ENCODE measurements at places on chromosomes 4 and X. TPM values are rescaled to one million over a fixed set of nuclear protein-coding genes. Genes with fewer than 3 reads are reported as not detected.

Gene PTTG2
- not detected for total RNA-seq

Gene VCX2
- total RNA-seq: not detected

Gene CDKL2
- total RNA-seq: 0.15 TPM

Gene ASB9
- total RNA-seq: 16.0 TPM

Gene COX7B
- total RNA-seq: 890 TPM

Gene NEUROG2
- not detected for total RNA-seq

Gene TRIM61
- total RNA-seq: not detected

Gene ADAMTS3
- total RNA-seq: 0.12 TPM

Gene CFAP99
- 0.42 TPM for total RNA-seq

Gene MAGEA11
- 0.42 TPM for total RNA-seq

Gene PDE6B
- not detected for total RNA-seq

- DNase-seq: peak; percentile 95
Measured at GRCh38 chrX:1468250-1468772, 15.6 kb upstream of the ASMTL start.

DNA sequence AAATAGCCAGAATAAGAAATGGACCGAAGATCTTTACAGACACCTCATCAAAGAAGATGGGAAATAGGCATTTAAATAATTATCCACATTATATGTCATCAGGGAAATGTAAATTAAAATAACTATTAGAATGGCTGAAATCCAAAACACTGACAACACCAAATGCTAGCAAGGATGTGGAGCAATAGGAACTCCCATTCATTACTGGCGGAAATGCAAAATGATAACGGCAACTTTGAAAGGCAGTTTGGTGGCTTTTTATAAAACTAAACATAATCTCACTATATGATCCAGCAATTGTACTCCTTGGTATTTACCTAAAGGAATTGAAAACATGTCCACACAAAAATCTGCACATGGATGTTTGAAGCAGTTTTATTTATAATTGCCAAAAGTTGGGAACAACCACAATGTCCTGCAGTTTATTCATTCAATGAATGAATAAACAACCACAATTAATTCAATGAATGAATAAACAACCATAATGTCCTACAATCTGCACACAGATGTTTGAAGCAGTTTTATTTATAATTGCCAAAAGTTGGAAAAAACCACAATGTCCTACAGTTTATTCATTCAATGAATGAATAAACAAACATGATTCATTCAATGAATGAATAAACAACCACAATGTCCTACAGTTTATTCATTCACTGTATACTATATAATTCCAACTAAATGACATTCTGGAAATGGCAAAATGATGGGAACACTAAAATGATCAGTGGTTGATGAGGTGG is 117.6 kb upstream of the PCDH18 start:
- DNase-seq: peak; percentile 58

GRCh38 chr4:153931804-153932203 is 142.9 kb upstream of the SFRP2 start:
- peak; percentile 44 for DNase-seq

- no peak for DNase-seq
Measured at GRCh38 chr4:153530284-153530999, 64.3 kb downstream of the TMEM131L start.

DNA sequence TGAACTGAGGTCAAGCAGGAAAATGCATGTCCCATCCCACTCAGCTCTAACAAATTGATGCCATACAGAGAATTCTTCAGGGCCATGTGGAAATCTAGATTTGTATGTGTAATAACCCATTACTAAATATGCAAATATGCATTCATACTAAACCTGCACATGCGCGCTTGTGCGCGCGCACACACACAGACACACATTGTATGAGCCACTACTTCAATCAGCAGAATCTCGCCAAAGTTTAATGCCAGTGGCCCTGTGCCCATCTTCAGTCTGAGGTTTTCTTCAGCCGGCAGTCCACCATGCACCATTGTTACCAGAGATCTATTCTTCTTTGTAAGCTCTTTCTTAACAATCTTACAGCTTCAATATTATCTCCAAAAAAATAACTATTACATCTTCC is 276.4 kb downstream of the PDGFC start:
- DNase-seq: no peak

DNA sequence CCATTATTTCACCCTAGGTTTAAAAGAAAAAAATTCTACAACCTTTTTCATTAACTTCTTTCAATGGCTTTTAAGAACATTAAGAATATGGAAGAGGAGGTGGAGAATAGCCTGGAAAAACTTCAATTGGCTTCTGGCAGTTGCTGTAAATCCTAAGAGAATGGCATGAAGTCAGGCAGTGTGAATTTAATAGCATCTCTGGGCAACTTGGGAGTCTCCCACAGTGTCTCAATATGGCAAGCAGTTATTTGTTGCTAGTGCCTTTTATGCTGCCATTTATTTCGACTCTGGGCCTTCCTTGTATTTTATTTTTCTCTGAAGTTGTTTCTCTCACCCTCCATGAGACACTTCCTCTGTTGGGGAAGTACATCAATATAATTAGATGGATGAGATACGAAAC is 322.1 kb downstream of the CBLL2 start:
- DNase-seq: no peak

GRCh38 chr4:36601864-36602495 is 320.6 kb downstream of the DTHD1 start:
- DNase-seq: no peak

GRCh38 chrX:143635915-143636314 is at the start of gene SLITRK4:
SLITRK4 (minus strand) TSS chrX:143636101; CDS start chrX:143631108, 4,993 bp downstream.
- DNase-seq: no peak

GRCh38 chrX:128365492-128365891 is 313.3 kb upstream of the ACTRT1 start:
- DNase-seq: no peak

DNA sequence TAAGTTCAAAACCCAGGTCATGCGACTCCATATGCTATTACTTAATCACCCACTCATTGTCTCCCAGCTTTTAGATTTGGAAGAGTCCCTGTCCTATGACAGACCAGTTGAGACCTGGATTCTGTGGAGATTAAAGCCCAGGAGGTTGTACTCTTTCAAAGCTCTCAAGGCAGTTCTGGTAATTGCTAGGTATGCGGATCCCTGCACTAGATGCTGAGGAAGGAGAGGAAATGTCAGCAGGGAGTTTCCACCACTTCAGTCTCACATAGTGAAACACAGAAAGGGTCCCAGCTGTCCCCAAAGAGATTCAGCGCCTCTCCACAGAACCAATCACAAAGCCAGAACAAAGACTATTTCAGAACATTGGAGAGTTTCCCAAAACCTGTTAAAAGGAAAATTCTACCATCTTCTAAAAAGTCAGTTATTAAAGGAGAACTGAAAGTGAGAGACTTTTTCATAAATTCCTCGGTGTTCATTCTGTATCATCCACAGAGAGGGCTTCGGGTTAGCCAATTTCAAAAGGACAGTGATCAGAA is 53.4 kb downstream of the IRF2 start:
- no peak for DNase-seq

DNA sequence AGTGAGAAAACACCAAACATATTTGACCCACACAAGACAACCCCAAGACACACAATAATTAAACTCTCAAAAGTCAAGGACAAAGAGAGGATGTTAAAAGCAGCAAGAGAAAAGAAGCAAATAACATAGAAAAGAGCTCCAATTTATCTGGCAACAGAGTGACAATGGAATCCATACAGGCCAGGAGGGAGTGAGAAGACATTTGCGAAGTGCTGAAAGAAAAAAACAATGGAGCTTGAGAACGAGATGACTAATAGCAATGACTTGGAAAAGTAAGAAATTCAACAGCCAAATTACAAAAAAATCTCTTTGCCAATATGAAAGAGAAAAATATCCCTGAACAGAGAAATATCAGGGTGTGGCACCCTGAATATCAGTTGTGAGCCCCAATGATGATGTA is 61.6 kb downstream of the MAD2L1 start:
- DNase-seq: no peak

- DNase-seq: no peak
Measured at GRCh38 chr4:173565281-173565680, 35.3 kb upstream of the HAND2 start.

DNA sequence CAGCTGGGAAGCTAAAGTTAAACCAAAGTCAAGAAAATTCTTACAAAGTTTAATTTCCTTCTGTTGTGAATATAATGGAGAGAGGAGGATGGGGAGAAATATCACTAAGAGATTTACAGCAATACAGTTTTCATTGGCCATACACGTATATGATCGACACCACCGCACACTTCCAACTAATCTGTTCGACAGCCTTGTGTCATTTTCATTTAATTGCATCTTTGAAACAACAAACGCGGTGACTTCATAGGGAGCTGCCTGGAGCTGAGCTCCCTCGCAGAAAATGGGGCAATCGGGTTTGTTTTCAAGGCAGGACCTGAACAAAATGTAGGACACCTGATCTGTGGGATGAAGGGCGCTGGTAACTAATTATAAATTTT is 1.3 kb downstream of the PTPN13 start:
- peak; percentile 47 for DNase-seq

DNA sequence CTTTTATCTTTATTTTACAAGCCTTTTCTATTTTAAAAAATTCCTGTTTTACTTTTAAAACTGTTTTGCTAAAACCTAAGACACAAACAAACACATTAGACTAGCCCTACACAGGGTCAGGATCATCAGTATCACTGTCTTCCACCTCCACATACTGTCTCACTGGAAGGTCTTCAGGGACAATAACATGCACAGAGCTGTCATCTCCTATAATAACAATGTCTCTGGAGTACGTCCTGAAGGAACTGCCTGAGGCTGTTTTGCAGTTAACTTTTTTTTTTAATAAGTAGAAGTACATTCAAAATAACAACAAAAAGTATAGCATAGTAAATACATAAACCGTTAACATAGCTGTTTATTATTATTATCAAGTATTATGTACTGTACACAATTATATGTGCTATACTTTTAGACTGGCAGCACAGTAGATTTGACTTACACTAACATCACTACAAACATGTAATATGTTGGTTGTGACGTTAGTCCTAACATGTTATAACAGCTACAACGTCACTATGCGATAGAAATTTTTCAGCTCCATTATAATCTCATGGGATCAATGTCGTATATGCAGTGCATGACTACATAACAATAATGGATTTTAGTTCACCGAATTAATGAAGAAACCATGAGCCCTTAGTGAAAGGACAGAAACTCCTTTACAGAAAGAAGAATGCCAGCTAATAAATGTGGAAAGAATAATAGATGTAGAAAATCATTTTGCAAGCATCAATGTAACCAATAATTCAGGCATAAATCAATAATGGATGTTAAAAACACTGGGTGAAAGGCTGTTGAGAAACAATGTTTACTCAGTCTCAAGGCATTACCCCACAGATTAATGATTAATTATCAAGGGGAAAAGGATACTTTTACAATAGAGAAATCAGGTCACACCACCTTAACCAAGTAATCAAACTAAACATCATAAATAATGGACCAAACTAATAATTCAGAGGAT is 49.2 kb downstream of the FBXW7 start:
- peak; percentile 12 for DNase-seq

GRCh38 chrX:131187206-131187605 is 101.9 kb downstream of the IGSF1 start:
- DNase-seq: no peak

DNA sequence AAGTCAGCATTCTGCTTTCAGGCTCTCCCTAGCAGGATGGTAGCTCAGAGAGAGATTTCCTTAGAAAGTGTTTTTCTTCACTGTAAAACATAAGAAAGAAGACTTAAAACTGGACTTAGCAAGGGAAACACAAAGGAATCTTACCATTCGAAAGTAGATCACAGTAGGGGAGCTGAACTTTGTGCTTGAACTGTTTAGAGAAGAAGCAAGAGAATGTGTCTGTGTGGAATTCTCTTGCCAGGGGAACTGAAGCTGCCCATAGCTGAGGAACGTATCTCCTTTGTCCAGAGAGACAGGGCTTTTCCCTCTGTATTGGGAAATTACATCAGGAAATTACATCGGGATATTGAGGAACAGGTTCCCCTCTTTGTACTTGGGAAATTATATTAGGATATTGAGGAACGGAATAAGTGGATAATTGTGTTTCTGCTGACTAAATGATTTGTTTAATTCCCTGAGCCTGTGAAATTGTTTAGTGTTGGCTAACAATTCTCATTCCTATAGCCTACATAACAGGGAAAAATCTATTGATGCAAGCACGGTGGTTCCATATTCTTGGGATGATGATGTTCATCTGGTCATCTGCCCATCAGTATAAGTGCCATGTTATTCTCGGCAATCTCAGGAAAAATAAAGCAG is 21.2 kb downstream of the SRD5A3 start:
- DNase-seq: no peak

DNA sequence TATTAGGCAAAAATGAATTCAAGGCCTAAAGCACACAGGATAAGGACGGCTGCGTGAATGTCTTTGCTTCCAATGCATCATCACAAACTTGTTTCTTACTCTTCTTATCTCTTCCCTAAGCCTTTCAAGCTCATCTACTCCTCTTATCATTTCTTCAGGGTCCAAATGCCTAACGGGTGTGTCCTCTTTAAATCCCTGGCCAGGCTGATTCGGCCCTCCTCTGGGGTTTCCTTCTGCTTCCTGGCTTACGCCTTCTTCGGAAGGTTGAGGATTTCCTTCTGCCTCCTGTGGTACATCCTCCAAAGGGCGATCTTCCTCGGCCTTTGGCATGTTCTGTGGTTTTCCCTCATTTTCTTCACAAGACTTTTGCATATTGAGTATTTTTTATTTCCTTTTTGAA is 1.3 kb downstream of the TCEAL8 start:
- DNase-seq: no peak

DNA sequence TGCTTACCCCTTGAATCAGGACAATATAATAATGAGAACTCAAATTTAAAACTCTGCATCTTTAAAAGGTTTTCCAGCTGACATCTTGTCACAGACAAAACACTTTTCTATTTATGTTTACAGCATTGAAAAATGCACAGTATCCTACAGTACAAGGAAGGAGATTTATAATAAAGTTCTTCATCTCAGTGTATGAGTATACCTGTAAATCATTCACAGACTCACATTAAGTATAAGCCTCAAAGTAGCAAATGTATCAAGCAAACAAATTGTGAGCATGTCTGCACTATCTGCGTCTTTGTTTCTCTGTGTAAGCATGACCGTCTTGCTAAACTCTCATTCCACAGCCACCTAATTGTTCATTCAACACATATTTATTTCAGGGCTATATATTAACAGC is 52.8 kb downstream of the PPP1R2C start:
- DNase-seq: no peak

DNA sequence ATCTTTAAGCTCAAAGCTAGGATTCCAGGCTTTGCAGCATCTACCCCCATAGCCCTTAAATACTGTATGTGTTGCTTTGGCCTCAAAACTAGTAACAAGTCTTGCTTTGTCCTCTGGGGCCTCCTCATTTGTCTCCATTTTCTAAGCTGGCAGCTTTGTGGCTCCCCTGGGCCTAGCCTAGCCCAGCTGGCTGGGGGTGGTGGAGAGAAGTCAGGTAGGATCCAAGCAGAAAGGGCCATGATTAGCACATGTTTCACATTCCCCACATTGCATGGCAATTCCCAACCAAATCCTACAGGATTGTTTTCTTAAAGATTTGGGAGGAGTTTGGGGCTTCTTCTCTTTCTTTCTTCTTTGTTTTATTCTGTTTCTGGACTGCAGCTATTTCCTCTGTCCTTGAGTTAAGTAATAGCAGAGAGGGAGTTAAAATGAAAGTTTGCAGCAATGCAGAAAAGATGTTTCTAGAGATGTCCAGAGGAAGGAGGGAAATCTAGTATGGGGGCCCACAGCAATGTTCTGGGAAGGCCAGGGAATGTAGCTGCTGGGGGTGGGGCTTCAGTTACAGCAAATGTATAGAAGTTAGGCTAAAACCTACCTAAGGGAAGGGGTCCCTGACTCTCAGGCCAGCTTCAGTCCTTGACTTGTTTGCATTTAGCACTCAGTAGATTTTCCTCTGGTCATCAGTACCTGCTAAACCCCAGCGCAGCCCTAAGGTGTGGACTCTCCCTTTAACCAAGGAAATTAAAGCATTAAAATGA is 92.1 kb downstream of the SHROOM4 start:
- no peak for DNase-seq

GRCh38 chr4:42638993-42639392 is 17.9 kb downstream of the ATP8A1 start:
- no peak for DNase-seq
